ENCODE measurements at places on chromosomes 6 and 20.

DNA sequence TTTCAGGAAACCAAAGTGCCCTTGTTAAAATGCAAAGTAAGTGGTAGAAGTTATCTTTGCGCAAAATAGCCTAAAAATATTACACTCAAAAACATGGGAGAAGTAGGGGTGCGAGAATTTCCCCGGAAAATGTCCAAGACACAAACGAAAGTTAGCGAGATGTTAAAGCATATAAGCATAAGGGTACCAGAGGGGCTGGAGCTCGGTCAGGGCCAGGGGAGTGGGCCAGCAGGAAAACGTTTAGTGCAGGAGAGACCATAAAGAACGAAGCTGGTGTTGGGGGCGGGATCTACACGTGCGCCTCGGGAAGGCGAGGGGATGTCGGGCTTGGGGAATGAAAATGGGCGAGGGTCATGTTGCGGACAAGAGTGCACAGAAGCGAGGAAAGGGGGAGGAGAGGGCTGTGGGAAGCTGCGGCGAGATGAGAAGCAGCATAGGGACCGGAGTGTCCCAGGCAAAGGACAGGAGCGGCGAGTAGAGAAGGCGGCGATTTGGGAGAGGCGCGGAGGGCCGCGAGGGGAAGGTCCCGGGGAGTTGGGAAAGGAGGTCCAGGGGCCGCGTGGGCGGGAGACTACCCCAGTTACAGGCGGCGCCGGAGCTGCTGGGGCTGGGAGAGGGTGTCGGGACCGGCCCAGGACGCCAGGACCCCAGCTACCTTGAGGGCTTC is 600 bp downstream of the XPO5 start:
- DNase-seq, result peak; percentile 23

GRCh38 chr6:32058511-32058963 is 20.3 kb downstream of the CYP21A2 start:
- no peak for DNase-seq

GRCh38 chr6:14306151-14306906 is 188.8 kb downstream of the CD83 start:
- no peak for DNase-seq

GRCh38 chr6:52013035-52013434 is 74.4 kb downstream of the PKHD1 start:
- no peak for DNase-seq

GRCh38 chr6:44084231-44085014 is 42.8 kb downstream of the MRPL14 start:
- DNase-seq, result no peak

DNA sequence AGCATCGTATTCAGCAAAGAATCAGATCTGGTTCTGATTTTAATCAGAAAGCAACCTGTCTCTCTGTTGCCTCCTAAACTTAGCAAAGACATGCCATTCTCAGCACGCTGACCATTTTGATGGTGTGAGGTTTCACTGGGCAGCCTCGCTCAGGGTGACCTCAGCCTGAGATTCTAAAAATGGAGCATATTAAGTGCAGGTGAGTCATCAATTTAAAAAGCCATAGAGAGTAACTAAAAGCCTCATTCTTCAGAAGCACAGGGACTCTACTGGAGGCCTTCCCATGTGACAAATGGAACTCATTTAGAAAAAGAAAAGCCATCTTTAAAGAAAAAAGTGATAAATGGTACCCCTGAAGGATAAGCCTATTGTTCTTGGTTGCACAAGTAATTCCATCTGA is 91.3 kb downstream of the FILIP1 start:
- DNase-seq, result no peak

- no peak for DNase-seq
Measured at GRCh38 chr6:44661221-44662008, 273.9 kb downstream of the CDC5L start.

GRCh38 chr6:163900570-163900969 is 486.1 kb downstream of the QKI start:
- no peak for DNase-seq
